NCI-H1417 (cell line): ENCODE measurements at places on chromosomes 16 and 17.
A peak's percentile ranks its signal among the peaks of the same experiment; 100 is the strongest.

- no peak for DNase-seq
Observed at GRCh38 chr17:45031231-45032173, 19.9 kb downstream of the DCAKD start.

- no peak for DNase-seq
Observed at GRCh38 chr16:23119570-23119969, 29.7 kb downstream of the USP31 start.

GRCh38 chr16:4876646-4877379, 29.5 kb downstream of the UBN1 start:
- no peak for DNase-seq

- DNase-seq, result no peak
Observed at GRCh38 chr17:79987187-79987934, 48.3 kb downstream of the TBC1D16 start.

GRCh38 chr16:53998024-53998810, 288.4 kb downstream of the IRX3 start:
- no peak for DNase-seq

GRCh38 chr17:67386965-67387551, 10.0 kb downstream of the PITPNC1 start:
- peak; percentile 29 for DNase-seq

DNA sequence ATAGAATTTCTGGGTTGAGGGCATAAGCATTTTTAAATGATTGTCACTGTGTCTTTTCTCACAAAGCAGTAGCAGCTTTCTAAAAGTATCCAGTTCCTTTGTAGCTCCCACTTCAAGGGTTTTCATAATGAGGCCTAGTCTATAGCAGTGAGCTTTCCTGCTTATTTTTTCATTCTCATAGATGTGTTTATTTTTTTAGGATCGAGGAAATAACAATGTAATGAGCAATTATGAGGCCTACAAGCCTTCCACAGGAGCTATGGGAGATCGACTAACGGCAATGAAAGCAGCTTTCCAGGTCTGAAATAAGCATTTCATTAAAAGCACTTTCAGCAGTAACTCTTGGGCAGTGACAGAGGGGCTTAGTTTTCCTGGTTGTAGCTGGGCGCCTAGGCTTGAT, 10.6 kb upstream of the PSMC5 start:
- no peak for DNase-seq

- no peak for DNase-seq
Observed at GRCh38 chr17:62043602-62044001, 21.5 kb downstream of the MED13 start.

DNA sequence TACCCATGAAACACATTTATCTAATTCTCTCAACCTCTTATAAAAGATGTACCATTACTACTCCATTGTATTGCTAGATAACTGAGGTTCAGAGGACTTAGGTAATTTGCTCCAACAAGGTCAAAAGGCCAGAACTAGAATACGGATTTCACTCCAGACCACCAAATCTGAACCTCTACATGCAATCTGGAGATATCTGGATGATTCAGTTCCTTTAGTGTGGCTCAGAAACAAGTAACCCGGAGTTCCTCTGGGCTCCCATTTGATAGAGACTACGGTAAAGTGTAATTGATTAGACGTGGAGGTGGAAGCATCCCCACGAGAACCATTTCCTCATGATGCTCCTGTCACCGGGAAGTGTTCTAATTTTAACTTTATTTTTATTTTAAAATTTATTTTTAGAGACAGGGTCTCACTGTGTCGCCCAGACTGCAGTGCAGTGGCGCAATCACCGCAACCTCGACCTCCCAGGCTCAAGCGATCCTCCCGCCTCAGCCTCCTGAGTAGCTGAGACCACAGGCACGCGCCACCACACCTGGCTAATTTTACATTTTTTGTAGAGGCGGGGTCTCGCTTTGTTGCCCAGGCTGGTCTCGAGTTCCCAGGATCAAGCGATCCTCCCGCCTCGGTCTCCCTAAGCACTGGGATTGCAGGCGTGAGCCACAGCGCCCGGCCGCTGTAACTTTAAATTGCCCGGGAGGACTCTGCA, 608 bp upstream of the COX10 start:
- DNase-seq, result no peak

DNA sequence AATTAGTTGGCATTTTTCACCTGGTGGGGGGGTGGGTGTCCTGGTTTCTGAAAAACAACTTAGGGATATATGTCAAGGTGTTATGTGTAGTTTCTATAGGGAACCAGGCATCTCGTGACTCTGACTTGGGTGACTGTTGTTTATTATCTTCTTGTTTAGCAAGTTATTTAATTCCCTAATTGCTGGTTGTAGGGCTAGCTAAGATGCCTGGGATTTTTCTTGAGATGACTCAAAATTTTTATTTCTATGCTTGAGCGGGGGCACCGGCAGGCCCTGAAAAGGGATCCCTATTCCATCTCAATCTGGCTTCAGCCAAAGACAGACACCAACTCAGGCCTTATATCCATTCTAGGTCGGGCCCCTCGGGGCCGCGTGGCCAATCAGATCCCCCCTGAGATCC, 3.2 kb downstream of the DPH1 start:
- DNase-seq, result no peak

GRCh38 chr16:72832621-72833248, 215.2 kb downstream of the ZFHX3 start:
- peak; percentile 73 for DNase-seq

DNA sequence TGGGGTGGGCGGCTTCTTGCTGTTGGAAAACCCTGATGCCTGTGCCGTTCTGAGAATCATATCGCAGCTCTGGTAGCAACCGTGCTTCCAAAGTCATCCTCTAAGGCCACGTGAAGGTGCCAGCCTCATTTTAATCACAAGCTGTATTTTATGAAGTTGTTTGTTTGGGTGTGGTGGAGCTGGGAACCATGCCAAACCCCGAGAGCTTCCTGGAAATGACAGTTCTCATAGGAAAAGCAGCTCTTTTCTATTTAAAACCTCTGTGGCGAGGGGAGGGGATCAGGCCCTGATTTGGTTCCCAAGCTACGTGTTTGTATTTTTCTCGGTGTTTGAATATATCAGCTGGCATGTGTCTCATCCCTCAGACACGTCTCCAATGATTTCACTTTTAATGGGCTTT, 21.7 kb downstream of the KNOP1 start:
- DNase-seq, result peak; percentile 80

GRCh38 chr16:86931410-86931941, 353.1 kb downstream of the FOXL1 start:
- DNase-seq, result no peak

- DNase-seq, result peak; percentile 3
Observed at GRCh38 chr17:17416400-17417360, 60.1 kb upstream of the MED9 start.

- DNase-seq, result no peak
Observed at GRCh38 chr16:22784690-22785214, 29.2 kb upstream of the HS3ST2 start.
